Stimulated activated CD8-positive, alpha-beta memory T cell treated with anti-CD3 and anti-CD28 coated beads, Interleukin-4, amount 100 ng/mL, for 1 hour (primary cell): ENCODE measurements at places on chromosomes 16 and 17.

DNA sequence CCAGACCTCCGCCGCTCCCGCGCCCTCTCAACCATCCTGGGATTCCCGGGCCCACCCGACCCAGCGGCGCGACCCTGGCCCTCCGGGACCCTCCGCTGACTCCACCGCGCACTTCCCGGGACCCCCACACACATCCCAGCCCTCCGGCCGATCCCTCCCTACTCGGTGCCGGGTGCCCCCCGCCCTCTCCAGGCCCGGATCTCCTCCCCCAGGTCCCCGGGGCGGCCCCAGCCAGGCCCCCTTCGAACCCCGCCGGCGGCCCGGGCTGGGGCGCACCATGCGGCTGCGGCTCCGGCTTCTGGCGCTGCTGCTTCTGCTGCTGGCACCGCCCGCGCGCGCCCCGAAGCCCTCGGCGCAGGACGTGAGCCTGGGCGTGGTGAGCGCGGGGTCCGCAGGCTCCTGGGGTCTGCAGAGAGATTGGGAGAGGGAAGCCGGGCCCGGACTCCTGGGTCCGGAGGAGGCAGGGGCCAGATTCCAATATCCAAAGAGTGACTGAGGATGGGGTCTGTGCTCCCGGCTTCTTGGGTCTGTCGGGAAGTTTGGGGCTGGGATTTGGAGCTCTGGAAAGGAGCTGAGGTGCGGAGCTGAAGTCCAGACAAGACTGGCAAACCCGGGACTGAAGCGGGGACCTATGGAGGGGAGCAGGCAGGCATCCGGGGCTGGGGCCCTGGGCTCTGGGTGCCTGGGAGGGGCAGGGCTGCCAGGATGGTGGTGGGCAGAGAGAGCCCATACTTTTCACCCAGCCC lies 453 bp downstream of the MMP25 start:
- no peak for DNase-seq

- DNase-seq, result no peak
Observed at GRCh38 chr17:56290802-56291118, 137.5 kb downstream of the ANKFN1 start.

GRCh38 chr16:63945806-63946205 lies 1176.1 kb downstream of the CDH11 start:
- no peak for DNase-seq

- no peak for DNase-seq
Observed at GRCh38 chr17:78346605-78347250, 13.1 kb downstream of the SOCS3 start.

- no peak for DNase-seq
Observed at GRCh38 chr16:55389426-55390073, 65.5 kb downstream of the IRX6 start.
